Hematopoietic multipotent progenitor cell treated with erythropoietin and hydrocortisone succinate and interleukin-3 and kit ligand, for 4 days (in vitro differentiated cells): ENCODE measurements at places on chromosomes 13 and 19.

DNA sequence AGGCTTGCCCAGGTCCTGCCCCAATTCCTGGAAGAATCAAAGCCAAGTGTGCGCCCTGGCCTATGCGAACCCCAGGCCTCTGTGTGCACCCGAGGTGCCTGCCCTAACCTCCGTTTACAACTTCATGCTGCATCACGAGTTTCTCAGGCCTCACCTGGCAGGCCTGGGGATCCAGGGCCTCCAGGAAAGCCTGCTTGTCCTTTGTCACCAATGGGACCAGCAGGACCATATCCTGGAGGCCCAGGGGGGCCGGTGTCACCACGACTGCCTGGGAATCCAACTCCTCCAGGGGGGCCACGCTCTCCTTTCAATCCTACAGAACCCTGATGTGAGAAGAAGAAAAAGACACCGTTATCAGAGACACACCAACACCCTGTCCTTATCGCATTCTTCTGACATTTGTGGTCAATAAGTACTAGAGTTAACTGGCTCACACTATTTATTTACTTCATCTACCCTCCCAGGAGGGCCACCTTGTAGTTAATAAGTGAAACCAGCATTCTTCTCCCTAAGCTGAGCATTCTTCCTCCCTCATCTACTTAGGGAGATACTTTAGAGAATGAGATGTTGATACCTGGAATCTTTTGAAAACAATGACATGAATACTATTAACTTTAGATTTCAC lies 120.6 kb downstream of the COL4A1 start:
- DNase-seq, result no peak

DNA sequence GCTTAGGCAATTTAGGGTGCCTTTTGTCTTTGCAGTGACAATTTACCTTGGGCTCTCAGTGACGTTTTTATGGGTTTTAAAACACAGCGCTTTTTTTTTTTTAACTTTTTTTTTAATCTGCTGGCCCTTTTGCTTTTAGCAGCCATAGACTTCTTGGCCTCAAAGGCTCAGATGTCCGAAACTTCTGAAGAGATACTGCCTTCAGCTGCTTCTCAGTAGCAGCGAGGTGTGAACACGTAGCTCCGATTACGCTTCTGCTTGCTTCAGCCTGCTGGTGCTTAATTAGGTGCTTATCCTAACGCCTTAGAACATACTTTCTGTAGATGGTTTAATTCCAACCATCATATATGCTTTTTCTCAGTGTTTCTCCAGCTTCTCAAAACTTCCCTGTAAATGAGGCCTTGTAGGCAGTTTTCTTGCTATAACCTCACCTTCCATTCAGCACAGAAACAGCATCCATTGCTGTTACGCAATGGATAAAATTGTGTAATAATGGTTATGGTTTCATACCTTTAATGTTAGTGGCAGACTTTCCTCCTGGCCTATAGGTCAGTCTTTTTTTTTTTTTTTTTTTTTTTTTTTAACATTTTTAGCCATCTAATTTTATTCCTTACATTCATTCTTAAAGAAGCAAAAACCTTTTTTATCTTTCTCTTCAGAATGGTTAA lies 723.9 kb downstream of the GPC5 start:
- no peak for DNase-seq

GRCh38 chr13:99991828-99992775 lies 10.5 kb downstream of the ZIC2 start:
- DNase-seq, result no peak

- DNase-seq, result no peak
These were observed 74.1 kb downstream of the RYR1 start for GRCh38 chr19:38507551-38508127.

- peak; percentile 60 for DNase-seq
These were observed 16.3 kb downstream of the DCUN1D2 start for GRCh38 chr13:113474179-113474578.

DNA sequence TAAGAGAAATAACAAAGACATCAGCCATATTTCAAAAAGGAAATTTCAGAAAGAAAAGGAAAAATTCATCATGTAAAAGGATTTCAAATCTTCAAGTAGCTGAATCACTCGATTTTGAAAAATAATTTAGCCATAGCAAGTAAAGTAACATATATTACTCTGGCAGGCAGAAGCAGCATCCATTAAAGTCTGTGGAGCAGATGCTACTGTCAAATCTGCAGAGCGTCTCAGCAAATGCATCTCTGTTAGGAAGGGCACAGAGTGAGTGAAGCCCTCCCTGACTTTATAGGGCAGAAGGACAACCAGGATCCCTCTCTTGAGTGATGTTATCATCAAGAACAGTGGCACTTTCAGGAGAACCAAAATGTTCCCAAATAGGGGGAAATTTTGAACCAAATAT lies 445.5 kb downstream of the EFNB2 start:
- DNase-seq, result no peak

GRCh38 chr13:87129602-87130300 lies 541.4 kb upstream of the SLITRK5 start:
- no peak for DNase-seq

GRCh38 chr19:36101550-36102327 lies 9.2 kb upstream of the OVOL3 start:
- no peak for DNase-seq

- no peak for DNase-seq
These were observed 1277.3 kb downstream of the UQCRFS1 start for GRCh38 chr19:27935669-27936068.

- no peak for DNase-seq
These were observed 15.6 kb upstream of the PROZ start for GRCh38 chr13:113142876-113143275.

DNA sequence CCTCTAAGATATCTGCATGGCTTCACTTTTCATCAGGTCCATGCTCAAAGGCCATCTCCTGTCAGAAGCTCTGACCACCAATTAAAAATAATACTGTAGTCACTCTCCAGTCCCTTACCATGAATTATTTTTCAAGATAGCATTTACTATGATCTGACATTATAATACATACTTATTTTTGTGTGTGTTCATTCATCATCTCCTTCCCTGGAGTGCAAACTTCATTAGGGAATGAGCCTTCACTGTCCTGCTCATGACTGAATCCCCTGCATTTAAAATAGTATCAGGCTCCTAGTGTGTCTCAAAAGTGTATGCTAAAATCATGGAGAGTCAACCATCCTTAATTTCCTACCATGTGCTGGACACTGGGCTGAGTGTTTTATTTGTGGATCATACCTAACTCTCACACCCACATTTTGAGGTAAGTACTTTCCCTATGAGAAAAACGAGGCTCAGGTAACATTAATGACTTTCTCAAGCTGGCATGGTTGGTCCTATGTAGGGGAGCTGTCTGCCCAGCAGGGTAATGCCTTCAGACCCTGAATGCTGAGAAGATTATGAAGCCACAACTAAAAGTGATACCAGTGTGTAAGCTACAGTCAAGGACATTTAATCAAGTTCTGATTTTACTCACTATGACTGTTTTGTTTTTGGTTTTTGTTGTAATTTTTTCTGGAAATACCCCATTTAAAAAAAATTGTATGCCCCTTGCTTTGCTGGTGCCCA lies 16.3 kb downstream of the PLA2G4C start:
- no peak for DNase-seq

DNA sequence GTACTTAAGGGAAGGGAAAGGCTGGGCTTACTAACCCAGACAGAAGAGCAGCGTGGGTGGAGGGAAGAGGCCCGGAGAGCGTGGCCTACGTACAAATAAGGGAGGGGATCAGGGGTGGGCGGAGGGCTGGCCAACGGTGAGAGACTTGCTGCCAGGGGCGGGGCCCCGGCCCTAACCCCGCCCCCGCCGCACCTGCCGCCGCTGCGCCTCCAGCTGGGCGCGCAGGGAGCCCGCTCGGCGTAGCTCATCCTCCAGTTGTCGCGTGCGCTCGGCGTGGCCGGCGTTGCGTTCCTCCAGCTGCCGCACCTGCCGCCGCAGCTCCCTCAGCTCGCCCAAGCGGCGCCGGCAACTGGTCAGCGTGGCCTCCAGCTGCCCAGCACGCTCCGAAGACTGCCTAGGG lies 5.7 kb downstream of the HOOK2 start:
- DNase-seq, result peak; percentile 58
